ENCODE measurements at places on chromosomes 5 and 9.

GRCh38 chr9:18124760-18125159, 349.2 kb upstream of the ADAMTSL1 start:
- no peak overlapping the region for H3K4me3 ChIP-seq
- no peak for DNase-seq
- no peaks in the 10 kb centered on the region for H3K36me3 ChIP-seq
- no peaks in the 10 kb centered on the region for H3K27me3 ChIP-seq
- H3K4me1 ChIP-seq = no peaks in the 10 kb centered on the region

DNA sequence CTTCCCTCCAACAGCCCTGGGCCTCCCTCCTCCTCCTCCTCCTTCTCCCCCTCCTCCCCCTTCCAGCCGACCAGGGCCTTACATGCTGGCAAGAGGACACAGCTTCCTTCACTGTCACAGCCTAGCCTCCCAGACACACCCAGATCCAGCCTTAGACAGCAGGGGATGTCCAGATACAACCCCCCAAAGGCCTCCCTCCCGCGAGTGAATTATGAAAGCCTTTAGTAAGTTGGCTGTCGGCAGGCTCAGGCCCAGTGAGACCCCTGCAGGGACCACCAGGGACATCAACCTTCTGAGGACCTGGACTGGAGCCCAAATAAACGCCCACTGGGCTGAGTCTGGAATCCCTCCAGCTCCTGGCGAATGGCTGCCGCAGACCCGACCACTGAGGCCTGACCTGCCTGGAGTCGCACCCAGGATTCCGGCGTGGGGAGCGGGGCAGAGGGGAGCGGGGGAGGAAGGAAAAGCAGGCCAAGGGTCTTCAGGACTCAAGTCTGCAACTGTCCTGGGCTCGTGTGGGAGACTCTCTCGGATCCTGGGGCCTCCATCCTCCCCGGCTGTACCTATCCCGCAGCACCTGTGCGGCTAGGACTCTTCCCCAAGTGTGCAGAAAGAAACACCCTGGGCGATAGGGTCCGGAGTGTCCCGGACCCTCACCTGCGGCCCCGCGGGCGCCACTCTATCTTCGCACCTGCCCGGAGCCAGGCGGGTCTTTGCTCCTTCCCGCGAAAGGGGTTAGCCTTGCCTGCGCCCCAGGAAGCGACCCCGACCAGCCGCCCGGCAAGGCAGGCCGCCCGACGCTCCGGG, 705 bp downstream of the SEPTIN8 start:
- H3K27me3 ChIP-seq = no peaks in the 10 kb centered on the region
- peaks cover 34% of the 10 kb centered on the region for H3K4me1 ChIP-seq
- H3K36me3 ChIP-seq = no peaks in the 10 kb centered on the region
- H3K4me3 ChIP-seq = peak overlapping the region; percentile 64

DNA sequence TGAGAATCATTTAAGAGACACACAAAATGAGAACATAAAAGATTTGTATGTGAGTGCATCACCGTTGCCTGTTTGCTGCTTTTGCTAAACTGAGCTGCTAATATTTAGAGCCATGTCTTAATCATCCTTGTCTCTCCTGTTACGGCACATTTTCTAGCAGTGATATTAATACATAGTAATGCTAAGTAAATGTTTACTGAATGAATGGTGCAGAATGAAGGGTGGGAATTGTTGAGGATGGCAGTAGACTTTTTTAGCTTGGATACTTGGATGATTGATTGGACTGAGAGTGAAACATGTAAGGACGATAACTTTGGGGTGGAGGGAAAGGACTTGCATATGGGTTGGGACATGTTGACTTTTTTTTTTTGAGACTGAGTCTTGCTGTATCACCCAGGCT, 102.3 kb upstream of the ABCA1 start:
- no peaks in the 10 kb centered on the region for H3K36me3 ChIP-seq
- no peak for DNase-seq
- no peaks in the 10 kb centered on the region for H3K27me3 ChIP-seq
- H3K4me1 ChIP-seq = no peaks in the 10 kb centered on the region

GRCh38 chr5:100840789-100841188, 62.3 kb downstream of the ST8SIA4 start:
- DNase-seq = no peak
- no peaks in the 10 kb centered on the region for H3K36me3 ChIP-seq
- no peak overlapping the region for H3K4me3 ChIP-seq
- no peak overlapping the region for H3K27ac ChIP-seq
- no peaks in the 10 kb centered on the region for H3K27me3 ChIP-seq

GRCh38 chr9:96270236-96270744, 31.7 kb downstream of the HSD17B3 start:
- no peak overlapping the region for H3K4me3 ChIP-seq
- H3K4me1 ChIP-seq = no peaks in the 10 kb centered on the region
- H3K27ac ChIP-seq = no peak overlapping the region
- DNase-seq = no peak
- no peaks in the 10 kb centered on the region for H3K36me3 ChIP-seq
- H3K27me3 ChIP-seq = no peaks in the 10 kb centered on the region

DNA sequence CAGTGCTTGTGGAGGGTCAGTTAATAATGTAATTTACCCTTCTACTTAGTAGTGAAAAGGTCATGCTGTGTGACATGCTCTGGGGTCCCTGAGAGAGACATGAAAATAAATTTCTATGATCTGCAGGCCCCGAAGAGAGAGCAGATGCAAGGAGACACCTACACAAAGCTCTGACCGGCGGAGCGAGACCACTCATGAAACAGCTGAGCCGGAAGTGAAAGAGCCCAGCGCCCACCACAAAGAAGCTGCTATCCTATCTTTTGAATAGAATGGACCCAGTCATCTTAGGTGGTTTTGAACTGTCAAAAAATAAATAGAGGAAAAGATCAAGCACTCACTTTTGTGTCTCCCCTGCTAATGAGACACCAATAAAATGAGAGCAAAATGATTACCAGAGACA, 190.0 kb downstream of the MED10 start:
- H3K4me1 ChIP-seq = no peaks in the 10 kb centered on the region
- no peak overlapping the region for H3K4me3 ChIP-seq
- no peak for DNase-seq
- H3K27me3 ChIP-seq = no peaks in the 10 kb centered on the region

GRCh38 chr5:135829681-135830383, 4.6 kb upstream of the SLC25A48 start:
- no peaks in the 10 kb centered on the region for H3K27me3 ChIP-seq
- DNase-seq = peak; percentile 86
- peaks cover 8% of the 10 kb centered on the region for H3K4me1 ChIP-seq
- no peaks in the 10 kb centered on the region for H3K36me3 ChIP-seq

GRCh38 chr5:169222934-169223594, 77.9 kb downstream of the SLIT3 start:
- no peak overlapping the region for H3K4me3 ChIP-seq
- DNase-seq = no peak
- no peaks in the 10 kb centered on the region for H3K36me3 ChIP-seq
- no peaks in the 10 kb centered on the region for H3K27me3 ChIP-seq

GRCh38 chr5:110048491-110048890, 358.8 kb downstream of the MAN2A1 start:
- no peak for DNase-seq
- no peak overlapping the region for H3K27ac ChIP-seq
- no peaks in the 10 kb centered on the region for H3K4me1 ChIP-seq
- no peaks in the 10 kb centered on the region for H3K27me3 ChIP-seq

- no peaks in the 10 kb centered on the region for H3K27me3 ChIP-seq
- DNase-seq = no peak
- no peak overlapping the region for H3K4me3 ChIP-seq
- H3K4me1 ChIP-seq = peaks cover 10% of the 10 kb centered on the region
- no peaks in the 10 kb centered on the region for H3K36me3 ChIP-seq
- no peak overlapping the region for H3K27ac ChIP-seq
Measured at GRCh38 chr5:125113328-125113727, 366.9 kb upstream of the ZNF608 start.

DNA sequence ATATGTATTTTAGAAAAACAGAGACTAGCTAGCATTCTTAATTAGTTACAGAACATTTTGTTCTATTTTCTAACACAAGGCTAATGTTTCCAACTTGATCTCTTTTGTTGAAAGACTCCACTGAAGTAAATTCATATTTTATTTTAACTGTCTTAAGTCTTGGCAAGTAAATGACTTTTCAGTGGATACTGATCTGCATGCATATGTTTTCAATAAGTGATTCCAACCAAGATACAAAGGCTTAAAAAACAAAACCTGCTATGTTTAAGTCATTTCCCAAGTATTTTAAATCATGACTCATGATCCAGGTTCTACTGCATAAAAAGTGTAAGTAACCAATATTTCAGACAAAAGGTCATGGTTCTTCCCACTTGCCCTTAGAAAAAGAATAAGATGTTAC, 5.7 kb downstream of the CDO1 start:
- DNase-seq = no peak
- H3K4me1 ChIP-seq = no peaks in the 10 kb centered on the region
- no peak overlapping the region for H3K27ac ChIP-seq
- no peaks in the 10 kb centered on the region for H3K27me3 ChIP-seq
- H3K36me3 ChIP-seq = no peaks in the 10 kb centered on the region
- H3K4me3 ChIP-seq = no peak overlapping the region

GRCh38 chr5:1703352-1704050, 96.1 kb downstream of the MRPL36 start:
- H3K27me3 ChIP-seq = no peaks in the 10 kb centered on the region
- no peaks in the 10 kb centered on the region for H3K36me3 ChIP-seq
- H3K27ac ChIP-seq = no peak overlapping the region
- DNase-seq = no peak
- H3K4me1 ChIP-seq = no peaks in the 10 kb centered on the region
- H3K4me3 ChIP-seq = no peak overlapping the region

DNA sequence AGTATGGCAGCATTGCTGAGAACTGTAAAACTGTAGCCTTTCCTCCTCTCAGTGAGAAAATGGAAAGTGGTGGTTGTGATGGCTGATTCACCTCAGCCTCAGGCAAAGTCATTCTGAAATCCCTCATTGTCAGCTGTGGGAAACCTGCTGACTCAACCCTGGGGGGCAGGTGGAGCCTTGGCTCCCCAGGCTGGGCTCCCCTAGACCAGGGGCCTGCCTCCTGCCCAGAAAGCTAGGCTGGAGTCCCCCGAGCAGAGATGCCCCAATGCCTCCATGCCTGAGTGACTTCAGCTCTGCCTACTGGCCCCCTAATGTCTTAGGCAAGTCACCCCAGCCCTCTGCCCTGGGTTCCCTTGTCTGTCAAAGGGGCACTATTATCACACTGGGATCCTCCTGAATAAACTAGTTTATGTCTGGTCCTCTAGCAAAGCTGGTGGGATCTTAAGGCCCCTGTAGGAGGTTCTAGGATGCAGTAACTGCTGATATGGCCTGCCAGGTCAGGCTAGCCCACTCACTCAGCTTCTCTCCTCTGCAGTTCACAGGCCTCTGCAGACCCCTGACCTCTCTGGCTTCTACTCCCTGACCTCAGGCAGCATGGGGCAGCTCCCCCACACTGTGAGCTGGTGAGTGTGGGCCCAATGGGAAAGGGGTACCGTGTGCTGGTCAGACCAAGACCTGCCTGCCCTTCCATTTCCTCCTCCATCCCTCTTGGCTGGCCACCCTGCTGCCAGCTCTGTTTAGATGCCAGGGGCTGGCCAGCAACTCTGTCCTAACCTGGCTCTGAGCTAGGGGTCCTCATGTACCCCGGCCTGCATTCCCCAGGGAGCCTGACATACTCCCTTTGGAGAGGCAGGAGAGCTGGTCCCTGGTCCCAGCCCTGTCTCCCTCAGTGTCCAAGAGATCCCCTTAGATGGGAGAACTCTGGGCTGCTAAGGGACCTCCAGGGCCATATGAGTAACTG, 24.2 kb downstream of the TCF7 start:
- peaks cover 7% of the 10 kb centered on the region for H3K4me1 ChIP-seq
- H3K4me3 ChIP-seq = no peak overlapping the region
- DNase-seq = peak; percentile 1
- no peaks in the 10 kb centered on the region for H3K36me3 ChIP-seq
- H3K27me3 ChIP-seq = no peaks in the 10 kb centered on the region
- no peak overlapping the region for H3K27ac ChIP-seq

DNA sequence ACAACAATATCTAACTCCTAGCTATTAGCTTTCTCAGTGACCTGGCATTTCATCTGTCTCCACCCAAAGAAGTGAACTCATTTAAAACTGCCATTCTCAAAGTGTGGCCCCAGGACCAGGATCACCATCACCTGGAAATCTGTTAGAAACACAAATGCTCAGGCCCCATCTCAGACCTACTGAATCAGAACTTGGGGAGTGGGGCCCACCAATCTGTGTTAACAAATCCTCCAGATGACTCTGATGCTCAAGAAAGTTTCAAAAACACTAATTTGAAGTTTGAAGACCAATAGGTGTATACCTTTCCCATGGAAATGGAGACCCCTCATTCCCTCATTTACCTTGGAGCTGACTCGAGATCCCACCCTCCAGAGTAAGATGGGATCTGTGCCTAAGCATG, 72.3 kb downstream of the PRELID2 start:
- DNase-seq = no peak
- H3K27ac ChIP-seq = no peak overlapping the region
- no peaks in the 10 kb centered on the region for H3K4me1 ChIP-seq
- no peaks in the 10 kb centered on the region for H3K27me3 ChIP-seq
- no peak overlapping the region for H3K4me3 ChIP-seq
- no peaks in the 10 kb centered on the region for H3K36me3 ChIP-seq

- no peak for DNase-seq
- no peaks in the 10 kb centered on the region for H3K36me3 ChIP-seq
- H3K27ac ChIP-seq = no peak overlapping the region
- H3K27me3 ChIP-seq = no peaks in the 10 kb centered on the region
- H3K4me3 ChIP-seq = no peak overlapping the region
Measured at GRCh38 chr9:135222881-135223760, 135.7 kb downstream of the OLFM1 start.

DNA sequence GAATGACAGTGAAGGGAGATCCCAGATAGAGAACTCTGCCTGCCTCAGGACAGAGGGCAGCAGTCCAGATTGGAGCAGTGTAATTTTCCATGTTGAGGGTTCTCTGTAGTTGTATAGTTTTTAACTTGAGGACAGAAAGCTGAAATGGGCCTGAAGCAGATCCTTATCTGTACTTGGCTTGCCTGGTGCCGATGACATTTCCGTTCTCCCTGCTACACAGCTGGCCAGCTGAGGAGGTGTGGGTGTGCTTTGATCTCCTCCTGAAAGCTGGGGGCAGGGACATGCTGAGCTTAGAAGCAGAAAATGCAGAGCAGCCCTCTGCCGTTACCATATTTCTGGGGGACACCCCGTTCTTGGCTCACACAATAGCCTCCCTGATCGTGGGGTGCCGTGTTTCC, 10.5 kb downstream of the GLRX start:
- peak; percentile 51 for DNase-seq
- H3K4me1 ChIP-seq = peaks cover 43% of the 10 kb centered on the region
- no peak overlapping the region for H3K4me3 ChIP-seq
- H3K27ac ChIP-seq = peak overlapping the region; percentile 21

DNA sequence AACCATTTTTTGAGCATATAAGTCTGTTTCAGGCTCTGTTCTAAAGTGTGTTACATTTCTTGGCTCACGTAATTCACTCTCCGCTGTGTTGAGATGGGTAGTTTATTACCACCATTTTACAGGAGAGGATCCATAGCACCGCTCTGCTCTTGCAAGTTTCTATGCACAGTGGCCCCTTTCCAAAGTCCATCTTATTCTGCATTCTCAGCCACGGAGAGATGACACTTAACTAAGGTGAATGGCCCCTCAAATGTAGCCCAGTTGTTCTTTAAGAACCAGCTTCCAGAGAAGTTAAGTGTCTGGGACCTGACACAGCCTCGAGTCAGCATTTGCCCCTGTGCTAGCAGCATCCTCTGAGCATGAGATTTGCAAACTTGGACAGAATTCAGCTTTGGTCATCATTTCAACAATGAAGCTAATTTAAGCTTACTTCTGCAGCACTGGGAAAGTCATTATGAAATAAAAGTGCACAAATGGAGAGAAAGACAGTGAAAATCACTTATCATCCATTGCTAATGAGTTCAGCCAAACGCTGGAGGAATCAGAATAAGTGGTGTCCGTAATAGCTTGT, 61.9 kb downstream of the FAM78A start:
- H3K4me1 ChIP-seq = no peaks in the 10 kb centered on the region
- H3K4me3 ChIP-seq = no peak overlapping the region
- DNase-seq = no peak
- H3K27me3 ChIP-seq = no peaks in the 10 kb centered on the region
